ENCODE measurements at places on chromosomes 4 and X.
A peak's percentile ranks its signal among the peaks of the same experiment; 100 is the strongest.

DNA sequence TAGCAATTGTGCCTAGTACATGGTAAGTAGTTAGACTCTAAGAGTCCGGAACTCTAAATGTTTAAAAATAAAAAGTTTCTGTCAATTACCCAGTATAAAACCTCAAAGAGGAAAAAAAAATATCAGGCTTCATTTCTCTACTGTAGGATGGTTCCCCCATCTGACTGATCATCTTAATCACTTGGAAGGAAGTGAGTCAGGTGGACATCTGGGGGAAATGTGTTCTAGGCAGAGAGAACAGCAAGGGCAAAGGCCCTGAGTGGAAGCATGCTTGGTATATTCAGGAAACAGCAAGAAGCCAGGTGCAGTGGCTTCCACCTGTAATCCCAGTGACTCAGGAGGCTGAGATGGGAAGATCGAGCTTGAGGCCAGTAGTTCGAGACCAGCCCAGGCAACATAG, 2.9 kb upstream of the EIF1AX start:
- DNase-seq, result peak; percentile 0

DNA sequence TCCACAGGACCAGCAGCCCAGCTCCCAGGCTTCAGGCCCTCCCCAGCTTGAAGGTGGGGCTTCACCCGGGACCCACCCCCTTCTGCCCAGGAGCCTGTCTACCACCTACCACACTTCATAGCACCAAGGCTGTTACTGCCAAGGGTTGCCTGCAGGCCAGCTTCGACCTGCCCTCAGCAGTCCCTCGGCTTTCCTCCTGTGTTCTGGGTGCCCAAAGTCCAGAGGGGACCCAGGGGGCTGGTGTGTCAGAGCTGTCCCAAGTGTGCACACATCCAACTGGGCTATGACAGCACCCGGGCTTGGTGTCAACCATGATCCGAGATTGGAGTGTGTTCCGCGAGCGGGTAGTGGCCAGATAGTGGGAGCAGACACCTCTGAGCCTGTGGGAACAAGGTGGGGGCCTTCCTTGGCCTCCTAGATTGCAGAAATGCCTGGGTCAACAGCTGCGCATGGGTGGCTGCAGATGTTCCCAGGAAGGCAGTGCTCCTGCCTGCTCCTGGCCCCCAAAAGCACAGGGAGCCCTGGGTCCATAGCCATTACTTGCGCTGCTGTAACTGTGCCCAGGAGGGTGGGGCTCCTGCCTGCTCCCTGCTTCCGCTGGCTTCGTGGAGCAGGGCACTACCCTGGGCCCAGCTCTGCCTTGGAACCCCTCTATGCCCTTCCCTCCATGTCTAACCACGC, 16.8 kb downstream of the SULT1B1 start:
- DNase-seq, result no peak

DNA sequence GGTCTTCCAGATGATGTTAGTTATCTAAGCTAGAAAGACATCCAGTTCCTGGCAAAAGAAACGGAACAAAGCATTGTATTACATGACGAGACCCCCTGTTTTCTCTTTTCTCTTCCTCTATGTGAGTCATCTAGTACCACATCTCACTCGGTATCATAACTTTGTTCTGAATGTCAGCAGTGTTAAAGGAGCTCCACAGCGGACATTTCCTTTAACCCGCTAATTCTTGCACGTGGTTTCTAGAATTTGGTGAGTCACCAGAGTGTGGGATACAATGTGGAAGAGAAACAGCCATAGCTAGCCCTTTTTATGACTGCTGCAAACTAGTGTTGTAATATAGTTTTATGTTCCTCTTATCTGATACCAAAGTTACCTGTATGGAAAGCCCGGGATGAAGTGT, 243.7 kb downstream of the TENM3 start:
- no peak for DNase-seq

DNA sequence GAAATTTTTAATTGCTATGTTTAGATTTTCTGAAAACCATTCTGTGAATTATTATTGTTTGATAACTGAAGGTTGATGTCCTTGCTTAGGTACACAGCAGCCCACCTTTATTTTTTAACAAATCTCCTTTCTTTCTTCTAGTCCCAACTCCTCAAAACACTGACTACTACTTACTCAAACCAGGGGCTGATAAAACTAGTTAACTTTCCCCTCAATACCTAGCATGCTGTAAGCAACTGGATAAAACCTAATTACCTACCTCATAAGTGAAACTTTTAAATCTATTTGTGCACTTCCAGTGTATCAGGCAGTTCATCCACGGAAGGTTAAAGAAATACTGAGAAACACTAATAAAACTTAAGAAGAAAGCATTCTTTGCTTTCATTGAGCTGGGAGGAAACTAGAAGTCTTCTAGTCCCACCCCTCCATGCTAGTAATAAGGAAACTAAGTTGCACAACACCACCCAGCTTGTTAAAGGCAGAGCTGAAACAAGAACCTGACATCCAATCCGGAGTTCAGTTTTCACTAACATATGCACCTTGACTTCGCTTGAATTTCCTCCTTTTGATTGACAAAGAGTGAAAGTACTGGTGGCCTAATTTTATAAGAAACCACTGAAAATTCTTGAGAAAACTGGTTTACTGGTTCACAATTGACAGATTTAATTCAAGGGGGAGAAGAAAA, 180.2 kb upstream of the TET2 start:
- peak; percentile 34 for DNase-seq

- DNase-seq, result no peak
These were observed 48.1 kb upstream of the CXCL8 start for GRCh38 chr4:73692254-73692653.

DNA sequence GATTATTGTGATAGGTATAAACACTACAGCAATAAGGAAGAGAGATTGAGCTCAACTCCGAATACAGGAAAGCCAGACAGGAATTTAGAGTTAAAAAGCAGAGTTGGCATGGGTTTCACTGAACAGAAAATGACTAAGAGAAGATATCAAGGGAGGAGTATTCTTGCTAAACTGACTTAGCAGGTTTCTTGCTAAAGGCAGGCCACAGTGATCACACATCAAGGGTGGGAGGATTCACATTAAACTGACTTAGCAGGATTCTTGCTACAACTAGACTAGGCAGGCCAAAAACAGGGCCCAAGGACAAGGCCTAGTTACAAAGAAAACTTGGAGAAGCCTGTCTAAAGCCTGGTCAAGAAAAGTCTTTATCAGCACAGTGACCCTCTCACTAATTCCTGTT, 195.1 kb downstream of the MAGEB5 start:
- DNase-seq, result no peak

- DNase-seq, result no peak
These were observed 102.1 kb upstream of the TENM3 start for GRCh38 chr4:182141061-182141460.

- no peak for DNase-seq
These were observed 22.5 kb downstream of the ERVMER34-1 start for GRCh38 chr4:52728691-52729240.

All from CD4-positive, alpha-beta T cell treated with Interleukin-2 at 100 ng/mL for 4 hours (primary cell).